Naive thymus-derived CD8-positive, alpha-beta T cell (primary cell): ENCODE measurements at places on chromosomes 16 and 17. TPM values are rescaled to one million over a fixed set of nuclear protein-coding genes. Genes with fewer than 3 reads are reported as not detected.

- DNase-seq, result no peak
- no peaks in the 10 kb centered on the region for H3K36me3 ChIP-seq
- peaks cover 8% of the 10 kb centered on the region for H3K4me1 ChIP-seq
- no peaks in the 10 kb centered on the region for H3K27me3 ChIP-seq
- no peak overlapping the region for H3K27ac ChIP-seq
Measured at GRCh38 chr16:56353054-56353921, 72.1 kb downstream of the AMFR start.

DNA sequence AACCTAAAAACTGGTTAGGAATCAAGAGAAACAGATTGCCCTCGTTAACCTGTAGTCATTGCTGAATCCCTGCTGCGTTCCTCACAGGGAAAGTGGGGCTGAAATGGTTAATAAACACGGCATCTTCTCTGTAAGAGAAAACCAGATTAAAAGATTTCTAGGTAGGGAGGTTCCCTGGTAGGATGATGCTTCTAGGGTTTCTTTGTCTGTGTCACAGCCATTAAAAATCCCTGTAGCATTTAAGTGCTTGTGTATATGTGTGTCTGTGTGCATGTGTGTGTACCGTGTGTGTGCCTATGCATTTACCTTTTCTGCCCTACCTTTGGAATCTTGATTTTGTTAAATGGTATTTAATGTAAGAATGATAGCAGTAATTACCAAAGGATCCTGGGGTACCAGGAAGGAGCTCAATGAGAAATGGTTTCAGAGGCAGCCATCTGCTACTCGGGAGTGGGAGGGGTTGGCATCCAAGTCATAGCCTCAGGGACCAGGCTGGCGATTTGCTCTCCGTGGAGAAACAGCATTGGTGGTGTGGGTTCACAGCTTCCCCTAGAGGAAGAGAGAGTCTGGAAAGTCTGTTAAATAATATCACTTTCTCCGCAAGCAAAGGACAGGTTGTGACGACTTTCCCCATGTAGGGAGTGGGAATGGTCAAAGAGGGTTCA, 177.1 kb downstream of the HS3ST4 start:
- H3K4me1 ChIP-seq, result no peaks in the 10 kb centered on the region
- no peaks in the 10 kb centered on the region for H3K36me3 ChIP-seq
- H3K27ac ChIP-seq, result no peak overlapping the region
- H3K27me3 ChIP-seq, result peaks cover 20% of the 10 kb centered on the region
- no peak for DNase-seq

The IGF2BP1 gene
- not detected for polyA plus RNA-seq

The CDH15 gene
- polyA plus RNA-seq, result not detected
